Kasumi-1 (cell line): ENCODE measurements at places on chromosomes 7 and 10.
A peak's percentile ranks its signal among the peaks of the same experiment; 100 is the strongest.

- DNase-seq, result no peak
Measured at GRCh38 chr10:117001144-117001543, 3.8 kb downstream of the SHTN1 start.

GRCh38 chr7:105639667-105640493 lies 58.6 kb upstream of the EFCAB10 start:
- DNase-seq, result no peak

DNA sequence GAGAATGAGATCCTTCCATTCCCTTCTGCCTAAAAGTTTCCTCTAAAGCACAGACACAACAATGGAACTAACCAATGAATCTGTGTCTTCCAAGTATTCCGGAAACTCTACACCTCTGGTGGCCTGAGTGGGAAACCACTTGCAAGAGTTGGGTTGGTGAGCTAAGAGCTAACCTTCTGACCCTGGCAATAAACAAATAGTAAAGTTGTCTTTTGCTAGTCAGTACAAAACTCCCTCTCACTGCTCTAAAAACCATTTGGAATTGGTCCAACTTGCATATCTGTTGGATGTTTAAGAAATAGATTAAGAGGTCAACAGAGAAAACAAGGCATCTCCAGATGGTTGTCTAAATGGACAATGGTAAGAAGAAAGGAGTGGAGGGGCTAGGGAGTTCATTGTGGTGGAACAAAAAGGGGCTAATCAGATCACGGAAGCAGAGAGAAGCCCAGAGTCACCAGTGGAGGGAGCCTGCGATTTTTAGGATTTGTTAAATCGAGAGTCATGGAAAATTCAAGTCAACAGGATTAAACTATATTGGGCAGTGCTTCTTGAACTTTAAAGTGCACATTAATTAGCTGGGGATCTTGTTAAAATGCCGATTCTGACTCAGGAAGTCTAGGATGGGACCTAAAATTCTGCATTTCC lies 192.3 kb downstream of the EVX1 start:
- no peak for DNase-seq

- no peak for DNase-seq
Measured at GRCh38 chr7:157675427-157675927, 338.7 kb downstream of the DNAJB6 start.

- DNase-seq, result peak; percentile 26
Measured at GRCh38 chr10:72069751-72070526, 18.4 kb downstream of the SPOCK2 start.

GRCh38 chr7:54112567-54112966 lies 429.6 kb upstream of the VSTM2A start:
- no peak for DNase-seq

- no peak for DNase-seq
Measured at GRCh38 chr7:114790521-114790920, 131.4 kb upstream of the MDFIC start.

DNA sequence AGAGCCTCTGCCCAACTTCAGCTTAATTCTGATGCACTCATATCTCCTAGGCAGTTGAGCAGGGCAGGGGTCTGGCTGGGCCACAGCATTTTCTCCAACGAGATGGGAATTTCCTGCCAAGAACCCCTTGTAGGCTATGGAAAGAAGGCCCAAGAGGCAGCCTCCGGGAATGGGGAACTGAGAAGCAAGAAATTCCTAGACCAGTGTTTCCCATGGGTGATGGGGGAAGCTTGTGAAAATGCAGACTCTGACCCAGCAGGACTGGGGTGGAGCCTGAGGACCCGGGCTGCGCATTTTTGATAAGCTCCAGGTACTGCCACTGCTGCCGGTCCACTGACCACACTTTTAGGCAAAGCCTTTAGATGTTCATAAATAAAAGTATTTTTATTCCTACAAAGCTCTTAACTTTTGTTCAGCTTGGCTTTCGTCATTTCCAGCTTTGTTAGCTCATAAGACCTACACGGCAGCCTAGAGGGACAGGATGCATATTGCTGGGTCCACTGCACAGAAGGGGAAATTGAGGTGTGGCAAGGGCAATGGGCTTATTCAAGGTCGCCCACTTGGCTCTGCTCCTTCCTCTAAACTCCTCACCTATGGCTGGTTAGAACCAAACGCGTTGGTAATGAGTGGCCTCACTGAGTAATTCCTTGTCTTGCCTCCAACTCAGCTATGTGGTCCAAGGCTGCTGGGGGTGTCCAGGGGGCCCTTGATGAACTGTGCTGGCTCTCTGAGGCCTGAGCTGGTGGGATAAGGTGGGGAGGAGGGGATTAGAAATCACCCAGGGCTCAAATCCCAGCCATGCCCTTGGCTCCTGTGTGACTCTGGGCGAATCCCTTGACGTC lies 29.5 kb downstream of the ZCCHC24 start:
- DNase-seq, result no peak

GRCh38 chr10:26573674-26574073 lies 123.8 kb upstream of the PDSS1 start:
- DNase-seq, result peak; percentile 16

GRCh38 chr7:108012499-108013430 lies 9.8 kb upstream of the LAMB1 start:
- DNase-seq, result no peak

GRCh38 chr10:45425621-45426563 lies 51.9 kb downstream of the ALOX5 start:
- DNase-seq, result peak; percentile 26

GRCh38 chr10:112471878-112472487 lies 25.0 kb downstream of the VTI1A start:
- peak; percentile 91 for DNase-seq

- DNase-seq, result peak; percentile 8
Measured at GRCh38 chr7:154832557-154833138, 170.3 kb downstream of the PAXIP1 start.

DNA sequence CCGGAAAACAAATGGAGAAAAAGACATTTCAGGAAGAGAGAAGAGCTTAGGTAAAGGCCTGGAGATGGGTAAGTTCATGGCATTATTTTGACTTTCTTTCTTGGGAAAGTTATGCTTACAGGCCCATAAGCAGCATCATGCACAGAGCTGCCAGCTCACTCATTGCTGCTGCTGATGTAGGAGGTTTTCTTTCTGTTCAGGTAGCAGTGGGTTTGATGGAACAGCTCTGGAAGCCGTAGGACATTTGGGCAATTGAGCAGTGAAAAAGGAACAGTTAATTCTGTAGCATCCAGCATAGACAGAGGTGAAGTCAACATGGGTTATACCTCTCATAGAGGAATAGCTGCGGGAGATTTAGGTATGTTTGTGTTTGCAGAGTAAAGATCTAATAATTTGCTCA lies 3.3 kb downstream of the CHN2 start:
- DNase-seq, result no peak

- no peak for DNase-seq
Measured at GRCh38 chr10:103566536-103566935, 73.0 kb downstream of the NEURL1 start.

DNA sequence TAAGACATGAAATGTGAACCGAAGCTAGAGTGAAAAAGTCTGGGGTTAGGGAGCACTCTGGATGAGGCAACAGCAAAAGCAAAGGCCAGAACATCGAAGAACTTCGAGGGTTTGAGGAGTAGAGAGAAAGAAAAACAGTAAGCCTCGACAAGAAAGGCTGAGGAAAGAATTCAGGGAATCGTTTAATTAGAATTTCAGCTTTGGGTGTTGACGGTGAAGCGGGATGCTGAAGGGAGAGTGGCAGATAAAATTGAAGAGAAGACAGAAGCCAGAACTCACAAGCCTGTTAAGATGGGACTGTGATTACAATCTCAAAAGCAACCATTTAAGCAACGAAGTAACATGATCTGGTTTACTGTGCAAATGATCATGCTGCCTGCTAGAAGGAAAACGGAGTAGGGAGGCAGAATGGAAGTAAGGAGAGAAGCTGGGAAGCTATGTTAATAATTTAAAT lies 2.1 kb downstream of the TRDMT1 start:
- no peak for DNase-seq

DNA sequence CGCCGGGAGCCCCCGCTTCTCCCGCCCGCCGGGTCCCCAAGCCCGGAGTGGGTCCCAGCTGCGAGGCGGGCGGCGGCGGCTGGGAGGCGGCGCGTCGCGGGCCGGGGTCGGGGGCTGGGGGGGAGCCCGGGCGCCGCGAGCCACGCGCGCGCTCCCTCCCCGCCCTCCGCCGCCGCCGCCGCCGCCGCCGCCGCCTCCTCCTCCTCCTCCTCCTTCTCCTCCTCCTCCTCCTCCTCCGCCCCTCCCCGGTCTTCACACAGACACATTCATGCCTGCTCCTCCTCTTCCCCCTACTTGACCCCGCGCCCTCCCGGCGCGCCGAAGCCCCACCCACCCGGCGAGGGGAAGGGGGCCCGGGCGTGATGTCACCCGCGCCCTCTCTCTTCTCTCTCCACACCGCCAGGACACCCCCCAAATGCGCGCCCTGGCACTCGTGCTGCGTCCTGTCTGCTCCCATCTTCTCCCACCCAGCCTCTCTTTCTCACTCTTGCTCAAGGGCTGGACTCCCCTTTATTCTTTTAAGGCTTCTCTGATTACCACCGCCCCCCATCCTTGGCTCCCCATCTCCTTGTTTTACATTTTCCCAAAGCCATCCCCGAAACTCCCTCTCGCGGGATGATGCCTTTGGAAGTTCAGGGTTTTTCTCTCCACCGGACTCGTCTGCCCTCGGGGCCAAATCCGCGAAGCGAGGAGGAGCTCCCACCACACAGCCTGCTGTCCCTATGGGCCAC lies 967 bp upstream of the GLI3 start:
- DNase-seq, result no peak

DNA sequence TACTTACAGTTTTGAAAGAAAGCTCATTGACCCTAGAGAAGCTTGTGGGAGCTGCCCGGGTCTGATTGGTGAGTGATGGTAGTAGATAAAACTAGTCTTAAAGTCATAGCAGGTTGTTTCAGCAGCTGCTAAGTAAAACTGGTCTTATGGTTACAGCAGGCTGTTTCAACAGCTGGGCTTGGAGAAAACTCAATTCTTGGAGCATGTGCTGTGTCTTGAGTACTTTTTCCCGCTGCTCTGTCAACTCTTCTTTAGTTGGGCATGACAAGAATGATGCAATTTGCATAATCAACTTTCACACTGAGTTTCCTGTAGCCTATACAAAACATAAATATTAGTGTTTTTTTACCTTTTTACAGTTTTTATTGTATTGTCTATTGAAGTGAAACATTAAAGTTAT lies 707.9 kb downstream of the AUTS2 start:
- no peak for DNase-seq

DNA sequence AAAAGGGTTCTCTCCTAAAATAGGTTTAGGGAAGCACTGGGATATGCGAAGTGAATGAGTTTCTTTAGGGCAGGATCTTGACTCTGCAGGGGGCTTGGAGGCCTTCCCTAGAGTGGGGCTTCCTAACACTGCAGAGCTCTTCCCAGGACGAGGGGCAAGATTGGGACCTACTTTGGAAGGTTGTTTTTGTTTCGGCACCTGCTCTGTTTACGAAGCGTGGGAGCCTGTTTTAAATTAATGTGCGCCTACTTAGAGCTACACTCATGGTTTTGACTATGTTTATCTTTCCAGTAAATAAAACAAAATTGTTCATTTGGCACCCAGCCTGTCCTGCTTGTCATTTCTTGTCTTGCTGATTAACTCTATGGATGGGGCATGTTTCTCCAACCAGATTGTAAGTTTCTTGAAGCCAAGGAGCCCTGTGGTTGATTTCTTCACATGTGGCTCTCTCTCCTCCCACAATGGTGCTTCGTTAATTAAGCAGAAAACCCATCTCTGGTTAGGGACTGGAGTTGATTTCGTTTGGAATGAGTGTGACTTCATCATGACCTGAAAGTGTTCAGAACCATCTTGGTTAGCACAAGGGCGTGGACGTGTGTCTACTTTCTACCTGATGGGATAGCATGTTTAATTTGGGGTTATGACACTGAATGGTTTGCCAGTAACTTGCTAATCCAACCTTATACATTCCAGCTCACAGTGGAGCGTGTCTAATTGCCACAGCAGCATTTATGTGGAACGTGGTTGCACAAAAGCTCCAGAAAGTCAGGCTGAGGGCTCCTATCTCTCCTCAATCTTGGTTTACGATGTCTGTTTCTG lies 98.1 kb downstream of the TCF7L2 start:
- no peak for DNase-seq

- DNase-seq, result no peak
Measured at GRCh38 chr7:82098414-82098813, 328.6 kb upstream of the HGF start.

- DNase-seq, result no peak
Measured at GRCh38 chr10:13351340-13351915, 3.3 kb upstream of the SEPHS1 start.

DNA sequence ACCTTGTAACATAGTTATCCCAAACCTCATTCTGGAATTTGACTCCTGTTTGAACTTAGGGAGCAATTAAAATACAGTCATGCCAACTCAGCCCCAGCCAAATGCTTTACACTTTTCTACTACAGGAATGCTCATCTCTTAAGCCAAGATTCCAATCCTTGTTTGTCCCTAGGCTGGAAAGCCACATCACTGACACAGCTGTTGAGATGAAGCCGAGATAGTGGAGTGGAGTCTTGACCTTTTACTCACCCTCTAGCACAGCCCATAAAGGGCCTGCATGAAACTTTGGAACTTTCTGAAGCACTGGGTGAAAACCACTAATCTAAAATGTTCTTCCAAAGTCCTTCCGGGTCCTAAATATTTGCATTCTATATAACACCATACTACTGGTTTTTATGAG lies 247.3 kb downstream of the ETV1 start:
- no peak for DNase-seq

GRCh38 chr7:116167177-116167576 lies 43.2 kb upstream of the TES start:
- DNase-seq, result peak; percentile 47
